ENCODE measurements at places on chromosomes 2 and 18. TPM values are rescaled to one million over a fixed set of nuclear protein-coding genes. Genes with fewer than 3 reads are reported as not detected.

Gene ARL4C
- 6.6 TPM for total RNA-seq

Gene SULT1C3
- not detected for total RNA-seq

Gene STARD6
- not detected for total RNA-seq

Gene FEV
- not detected for total RNA-seq

Gene LHCGR
- total RNA-seq: not detected

Gene MYO7B
- total RNA-seq: 0.33 TPM

Gene C2orf80
- not detected for total RNA-seq

Gene TXNDC2
- not detected for total RNA-seq

Gene RPS27A
- 703 TPM for total RNA-seq

Gene TLX2
- not detected for total RNA-seq

Gene SELENOI
- total RNA-seq: 10.4 TPM

Gene PROC
- total RNA-seq: not detected

Gene C2orf72
- 52.1 TPM for total RNA-seq

All from body of pancreas (tissue), 4 donors.